ENCODE measurements at places on chromosomes 6 and 20.

GRCh38 chr20:40160097-40160550 is 528.9 kb downstream of the MAFB start:
- H3K36me3 ChIP-seq = no peaks in the 10 kb centered on the region
- H3K4me1 ChIP-seq = no peaks in the 10 kb centered on the region
- no peak overlapping the region for H3K27ac ChIP-seq
- no peaks in the 10 kb centered on the region for H3K27me3 ChIP-seq

DNA sequence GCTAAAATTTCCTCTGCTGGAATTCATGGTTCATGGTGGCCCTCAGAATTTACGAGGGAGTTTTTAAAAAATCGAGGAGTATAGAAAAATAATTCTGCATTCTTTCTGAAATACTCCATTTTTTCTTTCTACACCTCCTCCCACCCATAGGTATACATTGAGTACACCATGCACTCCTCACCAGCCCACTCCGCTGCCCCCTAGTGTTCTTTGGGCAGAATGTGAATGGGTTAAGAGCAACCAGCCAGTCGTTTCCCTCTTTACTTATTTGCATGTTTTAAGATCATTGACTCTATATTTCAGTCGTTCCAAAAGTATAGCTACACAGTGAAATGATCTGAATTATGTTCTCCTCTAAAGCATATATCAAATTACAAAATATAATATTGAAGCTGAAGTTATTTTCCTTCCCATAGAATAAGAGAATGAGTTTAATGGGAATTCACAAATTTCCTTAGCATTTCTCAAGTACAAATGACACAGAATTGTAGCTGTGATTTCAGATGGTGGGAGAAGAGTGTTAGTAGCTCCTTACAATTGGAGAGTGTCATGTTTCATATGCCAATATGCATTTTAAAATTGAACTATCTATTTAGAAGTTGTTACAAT is 977.7 kb upstream of the SLC35B3 start:
- no peaks in the 10 kb centered on the region for H3K36me3 ChIP-seq
- no peaks in the 10 kb centered on the region for H3K4me1 ChIP-seq
- no peak overlapping the region for H3K4me3 ChIP-seq

DNA sequence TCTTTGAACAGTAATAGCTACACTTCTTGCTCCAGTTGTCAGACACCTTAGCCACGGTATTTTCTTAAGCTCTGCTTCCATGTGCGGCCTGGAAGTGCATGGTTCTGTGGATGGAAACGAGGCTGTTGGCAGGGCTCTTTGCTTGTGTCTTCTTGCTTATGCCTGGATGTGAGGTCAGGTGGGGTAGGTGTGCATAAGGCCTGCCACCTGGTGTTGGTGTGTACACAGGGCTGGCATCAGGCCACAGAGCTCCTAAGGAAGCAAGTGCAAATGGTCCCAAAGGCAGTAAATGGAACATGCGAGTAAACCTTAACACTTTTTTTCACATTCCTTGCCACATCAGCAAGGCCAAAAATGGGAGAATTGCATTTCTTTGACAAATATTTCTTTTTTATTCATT is 158.1 kb upstream of the GMDS start:
- no peak for DNase-seq
- no peaks in the 10 kb centered on the region for H3K36me3 ChIP-seq
- H3K27ac ChIP-seq = no peak overlapping the region
- no peaks in the 10 kb centered on the region for H3K4me1 ChIP-seq

GRCh38 chr6:15755526-15755925 is 92.7 kb upstream of the DTNBP1 start:
- H3K27ac ChIP-seq = no peak overlapping the region
- H3K4me1 ChIP-seq = no peaks in the 10 kb centered on the region
- peaks cover 2% of the 10 kb centered on the region for H3K27me3 ChIP-seq
- DNase-seq = no peak

GRCh38 chr20:60528141-60528540 is 569.9 kb downstream of the CDH26 start:
- H3K27me3 ChIP-seq = no peaks in the 10 kb centered on the region
- H3K4me1 ChIP-seq = no peaks in the 10 kb centered on the region
- no peak overlapping the region for H3K27ac ChIP-seq
- no peak for DNase-seq
- H3K36me3 ChIP-seq = no peaks in the 10 kb centered on the region
